ENCODE measurements at places on chromosomes 1 and 21. TPM values are rescaled to one million over a fixed set of nuclear protein-coding genes. Genes with fewer than 3 reads are reported as not detected.

DNA sequence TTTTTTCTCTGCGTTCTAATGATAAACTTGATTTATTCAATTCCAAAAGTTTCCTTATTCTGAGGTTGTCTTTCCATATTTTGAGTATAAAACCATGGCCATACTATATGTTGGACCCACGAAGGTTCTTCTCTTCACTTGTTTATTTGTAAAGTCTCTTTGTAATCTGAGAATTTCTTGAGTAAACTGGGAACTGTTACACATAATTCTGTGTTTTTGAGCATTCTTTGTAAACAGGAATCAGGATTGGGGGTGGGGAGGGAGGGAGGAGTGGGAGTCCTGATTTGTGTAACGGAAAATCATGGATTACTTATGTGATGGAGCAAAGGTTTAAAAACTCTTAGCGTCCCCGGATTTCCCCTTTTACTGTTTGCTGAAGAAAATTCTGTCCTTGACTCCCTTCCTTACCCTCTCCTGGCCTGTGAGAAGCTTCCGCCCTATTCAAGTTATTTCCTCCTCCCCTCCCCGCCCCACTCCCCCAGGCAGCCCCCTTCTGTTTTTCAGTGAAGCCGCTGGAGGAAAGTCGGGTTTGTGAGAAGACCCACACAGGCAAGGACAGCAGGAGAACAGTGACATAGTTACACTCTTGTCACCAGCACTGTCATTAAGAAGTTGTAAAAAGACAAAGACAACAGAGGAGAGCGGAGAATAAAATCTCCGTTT lies 6.4 kb upstream of the NBPF11 start:
- DNase-seq, result no peak

The IFT25 gene
- total RNA-seq, result 54.6 TPM

DNA sequence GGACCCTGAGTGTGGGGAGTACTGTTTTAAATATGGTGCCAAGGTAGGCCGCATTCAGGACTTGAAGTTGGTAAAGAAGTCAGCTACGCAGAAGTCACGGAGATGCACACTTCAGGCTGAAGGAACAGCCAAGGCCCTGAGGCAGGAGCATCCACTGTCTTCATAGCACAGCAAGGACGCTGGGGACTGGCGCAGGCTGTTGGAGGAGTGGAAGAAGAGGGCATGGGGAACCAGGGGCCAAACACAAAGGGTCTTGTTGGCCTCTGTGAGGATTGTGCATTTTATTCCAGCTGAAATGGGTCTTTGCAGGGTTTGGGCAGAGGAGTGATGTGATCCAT lies 16.6 kb downstream of the DNAJC16 start:
- DNase-seq, result no peak

- no peak for DNase-seq
Observed at GRCh38 chr21:45972353-45972715, 9.2 kb upstream of the COL6A1 start.

The RAB4A gene
- total RNA-seq, result 47.1 TPM

- DNase-seq, result no peak
Observed at GRCh38 chr1:67433837-67434236, 3.6 kb upstream of the SERBP1 start.

Data from natural killer cell (primary cell).